ENCODE measurements at places on chromosomes 3 and 15.

DNA sequence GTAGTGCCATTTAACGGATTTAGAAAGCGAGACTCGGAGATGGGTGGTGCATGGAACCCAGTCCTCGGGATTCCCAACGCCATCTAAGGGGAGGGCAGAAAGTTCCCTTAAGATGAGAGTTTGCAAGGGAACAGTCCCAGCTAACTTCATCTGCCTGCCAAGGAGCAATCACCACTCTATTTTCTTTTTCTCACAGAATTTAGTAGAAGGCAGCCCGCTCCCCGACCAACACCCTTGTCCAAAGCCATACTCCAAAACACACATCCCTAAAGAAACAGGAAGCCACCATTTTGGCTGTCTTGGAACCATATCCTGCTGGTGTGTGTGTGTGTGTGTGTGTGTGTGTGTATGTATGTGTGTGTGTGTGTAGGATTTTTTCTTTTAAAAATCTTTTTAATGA is 7.1 kb upstream of the FGD5 start:
- DNase-seq, result no peak

GRCh38 chr3:150577855-150578254 is 25.3 kb upstream of the SELENOT start:
- DNase-seq, result no peak

DNA sequence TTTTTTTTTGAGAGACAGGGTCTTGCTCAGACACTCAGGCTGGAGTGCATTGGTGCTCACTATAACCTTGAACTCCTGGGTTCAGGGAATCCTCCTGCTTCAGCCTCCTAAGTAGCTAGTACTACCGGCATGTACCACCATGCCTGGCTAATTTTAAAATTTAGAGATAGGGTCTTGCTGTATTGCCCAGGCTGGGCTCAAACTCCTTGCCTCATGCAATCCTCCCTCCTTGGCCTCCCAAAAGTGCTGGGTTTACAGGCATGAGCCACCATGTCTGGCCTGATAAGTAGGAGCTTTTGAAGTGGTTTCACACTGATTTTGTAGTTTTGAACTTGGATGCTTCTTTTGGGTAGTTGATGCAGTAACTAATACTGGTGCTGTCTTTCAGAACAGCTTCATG is 7.8 kb downstream of the MAP2K1 start:
- DNase-seq, result no peak

GRCh38 chr3:66199089-66199473 is 21.7 kb upstream of the SLC25A26 start:
- DNase-seq, result no peak

DNA sequence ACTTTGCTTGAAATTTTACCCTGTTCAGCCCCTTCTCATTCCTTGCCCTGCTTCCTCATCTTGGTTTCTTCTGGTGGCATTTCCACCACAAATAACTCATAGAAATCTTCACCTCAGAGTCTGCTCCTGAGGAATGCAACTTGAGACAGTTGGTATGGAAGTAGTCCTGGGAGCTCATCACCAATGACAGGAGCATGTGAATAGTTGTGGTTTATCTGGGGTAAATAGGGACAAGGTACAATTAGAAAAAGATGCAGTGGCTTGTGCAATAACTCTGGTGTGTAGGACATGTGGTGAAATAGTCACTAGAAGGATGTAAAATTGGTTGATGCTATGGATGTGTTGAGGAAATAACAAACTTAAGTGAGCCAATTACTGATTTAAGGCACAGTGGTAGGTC is 72.7 kb upstream of the CHRNA7 start:
- DNase-seq, result no peak

DNA sequence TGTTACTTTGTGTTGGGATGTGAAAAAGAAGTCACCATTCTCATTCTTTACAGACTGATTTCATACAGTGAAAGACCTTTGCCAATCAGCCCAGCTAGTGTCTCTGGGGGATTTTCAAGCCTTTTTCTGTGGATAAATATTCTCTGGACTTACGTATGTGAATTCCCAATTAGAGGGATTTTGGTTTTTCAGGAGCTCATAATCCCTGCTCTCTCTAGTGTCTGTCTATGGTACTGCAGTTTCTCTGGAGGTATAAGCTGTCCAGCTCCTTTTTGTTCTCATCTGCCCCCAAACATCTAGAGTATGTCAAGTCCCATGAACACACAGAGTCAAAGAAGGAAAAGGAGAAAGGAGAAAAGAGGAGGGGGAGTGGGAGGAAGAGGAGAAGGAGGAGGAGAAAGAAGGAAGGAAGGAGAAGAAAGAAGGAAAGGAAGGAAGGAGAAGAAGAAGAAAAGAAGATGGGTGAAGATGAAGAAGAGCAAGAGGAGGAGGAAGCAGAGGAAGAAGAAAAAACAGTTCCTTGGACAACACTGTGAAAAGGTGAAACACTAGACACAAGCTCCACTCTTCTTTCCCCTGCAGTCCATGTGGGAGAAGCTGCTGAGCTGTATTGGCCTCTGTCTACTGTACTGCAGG is 218.6 kb downstream of the GREM1 start:
- no peak for DNase-seq

DNA sequence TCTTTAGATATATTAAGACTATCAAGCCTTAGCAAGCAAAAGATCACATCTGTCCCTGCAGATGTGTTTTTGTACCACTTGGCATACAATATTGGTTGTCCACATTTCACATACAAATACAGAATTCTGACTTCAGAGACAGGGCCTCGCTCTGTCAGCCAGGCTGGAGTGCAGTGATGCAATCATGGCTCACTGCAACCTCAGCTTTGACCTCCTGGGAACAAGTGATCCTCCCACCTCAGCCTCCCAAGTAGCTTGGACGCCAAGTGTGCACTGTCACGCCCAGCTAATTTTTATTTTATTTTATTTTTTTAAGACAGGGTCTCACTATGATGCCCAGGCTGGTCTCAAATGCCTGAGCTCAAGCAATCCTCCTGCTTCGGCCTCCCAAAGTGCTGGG is 53.0 kb upstream of the ACTL6A start:
- DNase-seq, result no peak

- DNase-seq, result no peak
Measured at GRCh38 chr3:186281176-186281575, 80.9 kb downstream of the DGKG start.

- DNase-seq, result no peak
Measured at GRCh38 chr3:14228681-14229470, 50.3 kb downstream of the LSM3 start.

- DNase-seq, result no peak
Measured at GRCh38 chr15:63221346-63221745, 31.9 kb downstream of the RAB8B start.

GRCh38 chr3:12312010-12312409 is 23.1 kb downstream of the PPARG start:
- DNase-seq, result no peak

- DNase-seq, result no peak
Measured at GRCh38 chr15:89761009-89761831, 10.2 kb upstream of the MESP1 start.

DNA sequence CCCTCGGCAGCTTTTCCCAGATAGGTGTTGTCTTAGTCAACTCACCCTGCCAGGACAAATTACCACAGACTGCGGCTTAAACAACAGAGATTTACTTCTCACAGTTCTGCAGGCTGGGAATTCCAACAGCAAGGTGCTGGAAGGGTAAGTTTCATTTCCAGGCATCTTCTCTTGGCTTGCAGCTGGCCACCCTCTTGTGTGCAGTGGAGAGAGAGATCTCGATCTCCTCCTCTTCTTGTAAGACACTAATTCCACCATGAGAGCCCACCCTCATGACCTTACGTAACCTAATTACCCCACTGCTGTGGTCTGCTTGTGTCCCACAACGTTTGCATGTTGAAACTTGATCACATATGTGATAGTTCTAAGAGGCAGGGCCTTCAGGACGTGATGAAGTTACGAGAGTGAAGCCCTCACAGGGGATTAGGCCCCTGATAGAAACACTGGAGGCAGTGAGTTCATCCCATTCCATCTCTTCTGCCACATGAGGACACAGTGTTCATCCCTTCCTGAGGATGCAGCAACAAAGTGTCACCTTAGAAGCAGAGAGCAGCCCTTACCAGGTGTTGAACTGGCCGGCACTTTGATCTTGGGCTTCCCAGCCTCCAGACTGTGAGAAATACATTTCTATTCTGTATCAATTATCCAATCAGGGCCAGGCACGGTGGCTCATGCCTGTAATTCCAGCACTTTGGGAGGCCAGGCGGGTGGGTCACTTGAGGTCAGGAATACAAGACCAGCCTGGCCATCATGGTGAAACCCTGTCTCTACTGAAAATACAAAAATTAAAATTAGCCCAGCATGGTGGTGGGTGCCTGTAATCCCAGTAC is 247.7 kb downstream of the PLCL2 start:
- DNase-seq, result no peak

GRCh38 chr15:100596792-100597191 is 5.2 kb downstream of the LINS1 start:
- peak; percentile 89 for DNase-seq

DNA sequence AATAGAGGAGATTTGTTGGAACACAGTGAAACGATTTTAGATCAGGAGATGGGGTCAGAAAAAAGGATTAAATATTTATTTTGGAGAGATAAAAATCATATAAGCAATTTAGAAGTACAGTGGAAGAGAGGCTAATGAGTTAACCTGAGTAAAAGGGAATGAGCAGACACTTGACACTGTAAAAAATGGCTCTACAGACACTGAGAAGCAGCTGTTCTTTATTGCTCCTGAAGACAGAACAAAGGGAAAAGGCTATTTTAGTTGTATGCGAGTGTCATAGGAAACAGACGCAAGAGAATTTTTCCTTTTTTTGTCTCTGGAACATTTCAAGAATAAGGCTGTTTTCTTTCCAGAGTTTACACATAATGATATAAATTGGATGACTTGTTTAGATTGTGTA is 34.3 kb downstream of the ASTE1 start:
- no peak for DNase-seq

DNA sequence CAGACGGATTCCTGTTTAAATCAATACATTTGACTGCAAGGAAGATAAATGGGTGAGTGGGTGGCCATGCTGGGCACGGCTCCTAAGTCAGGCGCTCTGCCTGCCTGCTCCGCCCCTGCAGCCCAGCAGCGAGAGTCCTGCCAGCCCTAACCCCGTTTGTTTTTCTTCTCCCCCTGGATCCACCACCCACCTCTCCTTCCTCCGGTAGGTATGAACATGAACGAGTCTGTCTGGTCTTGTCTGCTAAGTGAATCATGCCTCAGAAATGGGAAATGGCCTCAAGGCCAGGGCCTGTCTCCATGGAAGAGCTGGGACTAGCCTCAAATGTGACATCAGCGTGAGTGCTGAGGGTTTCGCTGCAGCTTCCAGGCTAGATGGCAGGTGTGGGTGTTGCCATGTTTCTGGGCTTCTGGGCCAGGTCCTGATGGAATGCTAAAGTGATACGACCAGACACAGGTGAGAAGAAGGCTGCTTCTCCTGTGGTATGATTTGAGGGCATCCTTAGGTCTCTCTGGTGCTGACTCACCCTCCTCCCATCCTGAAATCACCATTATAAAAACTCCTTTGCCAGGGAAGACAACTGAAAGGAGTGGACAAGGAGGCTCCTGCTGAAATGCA is 5.6 kb upstream of the FEM1B start:
- DNase-seq, result no peak

DNA sequence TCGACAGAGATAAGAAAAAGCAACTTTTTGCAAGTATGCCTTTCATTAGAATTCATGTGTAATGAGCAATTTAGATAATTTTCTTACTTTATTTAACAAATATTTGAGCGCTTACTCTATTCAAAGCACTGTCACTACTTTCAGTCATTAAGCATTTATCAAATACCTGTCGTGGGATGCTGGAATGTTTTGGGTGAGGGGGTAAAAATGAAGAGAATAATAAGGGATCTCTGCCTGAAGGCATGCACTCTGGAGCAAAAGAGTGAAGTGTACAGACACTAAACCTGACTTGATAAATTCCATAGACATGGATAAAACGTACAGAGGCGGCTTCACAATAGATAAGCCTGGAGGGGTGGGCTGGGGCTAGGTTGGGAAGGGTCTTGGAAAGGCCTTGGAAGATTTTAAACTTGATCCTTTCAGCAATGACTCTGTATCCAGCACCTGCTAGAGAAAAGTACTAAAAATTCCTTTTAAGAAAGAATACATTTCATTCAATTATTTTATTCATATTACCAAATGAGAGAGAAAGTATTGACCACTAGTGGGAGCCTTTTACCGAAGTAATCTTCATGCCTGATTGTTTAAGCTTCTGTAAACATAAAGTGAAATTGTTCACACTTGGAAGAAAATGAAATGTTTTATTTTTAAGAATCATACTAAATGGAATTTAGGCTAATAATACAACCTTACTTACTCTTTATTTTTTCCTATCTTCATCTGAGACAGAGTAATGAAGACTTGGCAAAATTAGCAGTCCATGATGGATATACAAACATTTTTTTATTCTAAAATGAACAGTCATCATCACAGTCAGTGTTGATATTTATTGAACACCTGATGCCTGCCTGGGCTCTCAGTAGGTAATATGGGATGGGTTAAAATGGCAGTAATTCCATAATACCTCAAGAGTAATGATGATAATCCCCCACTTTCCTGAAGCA is 113.2 kb downstream of the PPP2R3A start:
- no peak for DNase-seq

- DNase-seq, result no peak
Measured at GRCh38 chr3:172057059-172057458, 17.7 kb downstream of the FNDC3B start.

DNA sequence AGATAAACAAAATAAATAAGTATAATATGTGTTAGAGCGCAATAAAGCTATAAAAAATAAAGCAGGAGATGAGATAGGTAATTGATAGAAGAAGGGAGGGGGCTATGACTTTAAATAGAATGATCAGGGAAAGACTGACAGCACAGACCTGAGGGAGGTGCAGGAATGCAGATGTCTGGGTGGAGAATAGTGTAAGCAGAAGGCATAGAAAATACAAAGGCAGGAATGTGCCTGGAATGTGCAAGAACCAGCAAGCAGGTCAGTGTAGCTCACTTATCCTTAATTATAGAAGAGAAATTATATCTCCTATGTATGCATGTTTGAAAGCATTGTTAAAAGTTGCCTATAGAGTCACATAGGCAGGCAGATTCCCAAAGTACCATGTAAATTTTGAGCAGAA is 239.4 kb upstream of the SOX14 start:
- no peak for DNase-seq

DNA sequence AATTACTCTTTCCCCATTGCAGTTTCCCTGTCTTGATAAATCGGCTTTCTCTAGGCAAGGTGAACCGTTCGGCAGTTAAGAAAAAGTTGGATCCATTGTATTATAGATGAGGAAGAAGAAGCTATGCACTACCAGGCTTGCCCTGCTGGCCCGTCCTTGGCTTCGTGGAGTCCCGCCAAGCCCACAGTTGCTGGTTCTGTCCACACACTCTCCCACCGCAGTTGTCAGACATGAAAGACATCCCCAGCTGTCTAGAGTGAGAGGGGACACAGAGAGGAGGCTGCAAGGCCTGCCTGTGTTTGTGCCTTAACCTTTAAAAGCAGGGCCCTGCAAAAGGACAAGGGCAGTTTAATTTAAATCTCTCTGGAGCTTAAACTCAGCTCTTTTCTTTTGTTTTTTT is 47.2 kb upstream of the PLCL2 start:
- no peak for DNase-seq

GRCh38 chr3:38490281-38491030 is 5.7 kb upstream of the EXOG start:
- no peak for DNase-seq
